A673 (cell line): ENCODE measurements at places on chromosomes 3 and 15. TPM values are rescaled to one million over a fixed set of nuclear protein-coding genes. Genes with fewer than 3 reads are reported as not detected.

GRCh38 chr3:66449411-66449974 lies 51.3 kb downstream of the LRIG1 start:
- no peaks in the 10 kb centered on the region for H3K36me3 ChIP-seq
- peaks cover 44% of the 10 kb centered on the region for H3K4me1 ChIP-seq
- no peak for DNase-seq

DNA sequence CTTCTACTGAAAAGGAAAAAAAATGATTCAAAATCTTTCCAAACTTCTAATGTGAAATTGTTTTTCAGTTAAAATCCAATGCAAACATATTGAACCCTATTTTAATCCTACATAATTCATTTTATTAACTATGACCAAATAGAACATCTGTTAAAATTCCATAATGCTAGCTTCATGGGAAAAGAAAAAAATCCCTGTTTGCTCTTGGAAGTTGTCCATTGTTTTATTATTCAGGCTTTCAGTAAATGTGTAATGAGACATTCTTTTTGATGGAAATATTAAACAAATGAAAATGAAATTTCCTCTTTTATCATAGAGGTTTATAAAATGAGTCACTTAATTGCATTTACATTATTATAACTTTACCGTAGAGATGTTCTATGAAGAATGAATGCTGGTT lies 49.5 kb downstream of the SLC25A26 start:
- H3K27me3 ChIP-seq = no peaks in the 10 kb centered on the region
- H3K4me3 ChIP-seq = no peak overlapping the region
- no peaks in the 10 kb centered on the region for H3K36me3 ChIP-seq
- no peak overlapping the region for H3K27ac ChIP-seq
- no peak for DNase-seq

GRCh38 chr3:105463620-105464019 lies 96.9 kb downstream of the ALCAM start:
- H3K27me3 ChIP-seq = no peaks in the 10 kb centered on the region
- DNase-seq = no peak
- H3K4me1 ChIP-seq = peaks cover 18% of the 10 kb centered on the region
- no peaks in the 10 kb centered on the region for H3K36me3 ChIP-seq
- no peak overlapping the region for H3K27ac ChIP-seq

GRCh38 chr3:167736264-167736787 lies 805 bp downstream of the SERPINI1 start:
- DNase-seq = no peak
- H3K4me1 ChIP-seq = peaks cover 8% of the 10 kb centered on the region
- peak overlapping the region; percentile 74 for H3K4me3 ChIP-seq
- peaks cover 13% of the 10 kb centered on the region for H3K27me3 ChIP-seq
- no peaks in the 10 kb centered on the region for H3K36me3 ChIP-seq
- H3K27ac ChIP-seq = no peak overlapping the region

DNA sequence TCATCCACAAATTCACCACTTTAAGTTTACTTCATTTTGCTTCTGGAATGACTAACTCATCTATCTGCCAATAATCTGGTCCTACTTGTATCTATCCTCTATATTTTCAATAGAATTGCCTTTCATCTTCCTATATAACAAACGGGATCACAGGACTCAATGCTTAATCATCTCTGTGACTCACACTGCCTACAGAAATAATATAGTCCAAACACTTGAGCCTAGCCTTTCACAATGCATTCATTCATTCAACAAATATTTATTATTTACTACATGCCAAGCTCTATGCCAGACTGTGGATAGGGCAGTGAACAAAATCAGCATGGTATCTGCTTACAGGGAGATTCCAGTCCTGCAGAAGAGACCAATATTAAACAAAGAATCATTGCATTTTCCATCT lies 16.6 kb upstream of the AGTR1 start:
- no peaks in the 10 kb centered on the region for H3K36me3 ChIP-seq
- H3K4me3 ChIP-seq = no peak overlapping the region
- H3K27ac ChIP-seq = no peak overlapping the region
- H3K4me1 ChIP-seq = no peaks in the 10 kb centered on the region
- H3K27me3 ChIP-seq = peaks cover 35% of the 10 kb centered on the region

DNA sequence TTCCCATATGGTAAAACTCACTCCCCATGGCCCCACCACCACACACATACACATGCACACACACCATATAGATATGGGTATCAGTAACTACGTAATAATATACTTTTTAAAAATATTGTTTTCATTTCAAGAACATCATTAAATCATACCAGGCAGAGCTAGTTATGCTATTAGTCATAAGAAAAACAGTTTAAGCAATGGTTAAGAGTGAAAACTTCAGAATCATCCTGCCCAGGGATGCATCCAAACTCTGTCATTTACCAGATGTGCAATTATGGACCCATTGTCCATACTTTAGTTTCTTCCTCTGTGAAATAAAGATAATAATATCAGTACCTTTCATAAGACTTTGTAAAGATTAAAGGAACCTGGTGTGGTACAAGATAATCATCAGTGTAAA lies 608.3 kb downstream of the RBMS3 start:
- no peaks in the 10 kb centered on the region for H3K27me3 ChIP-seq
- H3K36me3 ChIP-seq = no peaks in the 10 kb centered on the region
- no peak for DNase-seq
- no peak overlapping the region for H3K4me3 ChIP-seq

GRCh38 chr3:115666081-115666480 lies 42.8 kb downstream of the GAP43 start:
- peaks cover under 1% of the 10 kb centered on the region for H3K4me1 ChIP-seq
- no peaks in the 10 kb centered on the region for H3K36me3 ChIP-seq
- DNase-seq = no peak
- H3K27me3 ChIP-seq = no peaks in the 10 kb centered on the region

The SEMA3B gene
- 0.43 and 2.0 TPM in 2 replicates for total RNA-seq

DNA sequence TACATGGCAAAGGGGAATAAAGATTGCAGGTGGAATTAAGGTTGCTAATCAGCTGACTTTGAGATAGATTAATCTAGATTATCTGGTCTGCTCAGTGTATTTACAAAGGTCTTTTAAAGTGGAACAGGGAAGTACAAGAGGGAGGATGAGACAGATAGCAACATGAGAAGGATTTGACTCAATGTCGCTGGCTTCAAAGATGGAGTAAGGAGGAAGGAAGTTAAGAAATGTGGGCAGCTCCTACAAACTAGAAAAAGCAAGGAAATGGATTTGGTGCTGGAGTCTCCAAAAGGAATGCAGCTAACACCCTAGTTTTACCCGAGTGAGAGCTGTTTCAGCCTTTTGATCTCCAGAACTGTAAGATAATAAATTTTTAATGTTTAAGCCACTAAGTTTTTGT lies 180.7 kb upstream of the TTC14 start:
- H3K36me3 ChIP-seq = no peaks in the 10 kb centered on the region
- H3K4me3 ChIP-seq = no peak overlapping the region
- no peak overlapping the region for H3K27ac ChIP-seq
- DNase-seq = no peak
- no peaks in the 10 kb centered on the region for H3K4me1 ChIP-seq

GRCh38 chr15:96338766-96339618 lies 8.5 kb downstream of the NR2F2 start:
- H3K4me1 ChIP-seq = peaks cover 32% of the 10 kb centered on the region
- peaks cover 81% of the 10 kb centered on the region for H3K36me3 ChIP-seq
- no peaks in the 10 kb centered on the region for H3K27me3 ChIP-seq
- peak overlapping the region; percentile 77 for H3K4me3 ChIP-seq
- peak overlapping the region; percentile 97 for H3K27ac ChIP-seq
- DNase-seq = peak; percentile 37

DNA sequence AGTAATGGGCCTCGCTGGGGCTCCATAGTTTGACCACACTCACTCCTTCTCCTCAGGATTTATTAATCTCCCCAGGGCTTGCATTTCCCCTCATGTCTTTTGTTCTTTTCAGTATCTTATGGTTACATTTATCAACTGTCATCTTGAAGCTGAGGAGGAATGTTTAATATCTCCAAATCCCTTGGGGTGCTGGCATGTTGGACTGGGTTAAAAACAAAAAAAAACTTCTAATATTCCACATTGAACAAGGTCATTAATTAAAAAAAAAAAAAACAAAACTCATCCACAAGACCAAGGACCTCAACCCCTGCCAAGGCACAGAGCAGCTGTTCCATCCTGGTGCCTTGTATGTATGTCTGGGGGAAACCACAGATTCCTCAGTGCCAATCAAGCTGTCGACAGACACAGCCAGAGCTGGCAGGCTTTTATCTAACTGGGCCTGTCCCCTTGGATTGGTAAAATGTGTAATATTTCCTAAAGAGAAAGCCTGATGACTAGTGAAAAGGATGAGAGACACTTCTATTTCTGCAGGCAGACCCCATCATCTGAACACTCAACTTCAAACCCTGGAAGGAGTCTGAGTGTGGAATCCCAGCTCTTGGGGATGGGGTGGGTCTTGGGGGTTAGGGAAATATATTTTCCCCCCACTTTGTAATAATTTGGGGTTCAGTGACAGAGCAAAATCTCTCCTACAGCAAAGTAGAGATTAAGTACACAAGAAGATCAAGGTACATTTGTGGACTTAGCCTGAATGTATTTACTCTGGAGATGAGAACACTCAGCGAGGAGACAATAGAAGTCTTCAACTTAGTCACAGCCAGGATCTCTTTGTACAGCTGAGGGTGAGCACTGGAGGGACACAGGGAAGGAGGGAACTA lies 69.1 kb downstream of the TTC23 start:
- no peak for DNase-seq
- no peaks in the 10 kb centered on the region for H3K27me3 ChIP-seq
- H3K4me1 ChIP-seq = peaks cover 30% of the 10 kb centered on the region
- no peaks in the 10 kb centered on the region for H3K36me3 ChIP-seq
- no peak overlapping the region for H3K27ac ChIP-seq
- no peak overlapping the region for H3K4me3 ChIP-seq

DNA sequence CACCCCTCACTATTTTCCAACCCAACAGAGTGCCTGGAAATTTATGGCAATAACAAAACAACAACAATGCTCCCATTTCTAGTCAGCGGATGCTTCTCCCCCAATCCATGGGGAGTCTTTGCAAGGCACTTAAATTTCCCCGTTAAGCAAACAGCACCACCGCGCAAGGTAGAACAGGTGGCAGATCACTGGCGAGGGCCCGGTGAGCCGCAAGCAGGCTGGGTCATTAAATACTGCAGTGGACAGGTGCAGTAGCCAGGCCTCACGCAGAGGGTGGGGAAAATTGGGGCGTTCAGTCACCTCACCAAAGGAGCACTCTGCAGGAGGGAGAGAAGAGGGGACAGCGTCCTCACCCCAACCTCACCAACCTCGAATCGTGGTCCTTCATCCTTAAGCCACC lies 147.5 kb downstream of the NTRK3 start:
- H3K4me3 ChIP-seq = no peak overlapping the region
- no peaks in the 10 kb centered on the region for H3K4me1 ChIP-seq
- DNase-seq = no peak
- peaks cover 3% of the 10 kb centered on the region for H3K27me3 ChIP-seq
- H3K27ac ChIP-seq = no peak overlapping the region
- no peaks in the 10 kb centered on the region for H3K36me3 ChIP-seq

GRCh38 chr15:79952329-79952728 lies 18.7 kb downstream of the BCL2A1 start:
- H3K36me3 ChIP-seq = no peaks in the 10 kb centered on the region
- no peaks in the 10 kb centered on the region for H3K4me1 ChIP-seq
- H3K4me3 ChIP-seq = no peak overlapping the region

DNA sequence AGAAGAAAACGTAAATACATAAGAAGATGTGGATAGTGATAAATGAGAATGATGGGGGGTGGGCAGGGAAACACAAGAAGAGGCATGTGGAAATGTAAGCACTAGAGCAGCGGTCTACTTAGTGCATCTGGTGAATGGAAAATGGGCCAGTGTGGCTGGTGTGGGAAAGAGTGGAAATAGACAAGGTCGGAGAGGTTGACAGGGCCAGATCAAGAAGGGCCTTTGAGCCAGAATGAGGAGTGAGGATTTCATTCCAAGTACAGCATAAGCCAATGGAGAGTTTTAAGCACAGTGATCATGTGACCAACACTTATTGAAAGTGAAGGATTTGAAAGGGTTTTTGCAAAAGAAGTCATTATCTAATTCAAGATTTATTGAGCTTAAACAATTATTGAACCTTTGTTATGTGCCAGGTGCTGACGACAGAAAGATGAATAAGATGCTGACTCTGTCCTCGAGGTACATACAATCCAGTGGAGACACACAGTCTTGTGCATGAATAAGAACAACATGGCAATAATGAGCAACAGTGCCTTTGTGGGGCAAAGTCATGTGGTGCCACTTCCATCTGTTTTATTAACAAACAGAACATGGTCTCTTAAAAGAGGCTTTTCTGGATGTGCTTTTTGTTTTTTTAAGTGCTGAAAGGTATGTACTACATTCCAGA lies 124.1 kb downstream of the MFSD1 start:
- no peaks in the 10 kb centered on the region for H3K27me3 ChIP-seq
- no peaks in the 10 kb centered on the region for H3K4me1 ChIP-seq
- no peak for DNase-seq
- H3K36me3 ChIP-seq = no peaks in the 10 kb centered on the region
- H3K27ac ChIP-seq = no peak overlapping the region

The TRAT1 gene
- not detected in 2 replicates for total RNA-seq

DNA sequence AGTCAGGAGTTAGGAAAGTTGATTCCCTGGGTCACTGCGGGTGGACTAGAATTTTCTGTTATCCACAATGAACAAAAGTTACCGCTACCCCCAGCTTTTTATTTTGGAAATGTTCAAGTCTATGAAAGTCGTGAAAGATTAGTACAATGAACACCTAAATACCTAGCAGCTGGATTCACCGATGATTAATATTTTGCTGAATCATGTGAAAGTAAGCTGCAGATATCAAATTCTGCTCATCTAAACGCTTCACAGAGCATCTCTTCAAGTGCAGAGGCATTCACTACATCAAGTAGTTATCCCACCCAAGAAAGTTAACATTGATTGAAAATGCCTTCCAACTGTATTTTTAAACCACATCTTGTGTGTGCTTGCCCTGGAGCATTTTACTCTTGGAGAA lies 729.0 kb upstream of the NR2F2 start:
- H3K36me3 ChIP-seq = no peaks in the 10 kb centered on the region
- no peak overlapping the region for H3K4me3 ChIP-seq
- H3K4me1 ChIP-seq = peaks cover 36% of the 10 kb centered on the region
- DNase-seq = no peak

The SI gene
- total RNA-seq = not detected in 2 replicates

The FEZF2 gene
- total RNA-seq = not detected in 2 replicates

The ASB7 gene
- 14.5 and 15.0 TPM in 2 replicates for total RNA-seq

GRCh38 chr15:84003791-84004503 lies 231.6 kb upstream of the GOLGA6L4 start:
- no peak overlapping the region for H3K27ac ChIP-seq
- H3K4me1 ChIP-seq = no peaks in the 10 kb centered on the region
- DNase-seq = no peak
- no peak overlapping the region for H3K4me3 ChIP-seq
- H3K27me3 ChIP-seq = no peaks in the 10 kb centered on the region

The ACKR4 gene
- not detected in 2 replicates for total RNA-seq

The WDR73 gene
- total RNA-seq = 42.4 and 43.6 TPM in 2 replicates

- H3K36me3 ChIP-seq = no peaks in the 10 kb centered on the region
- no peak for DNase-seq
- no peaks in the 10 kb centered on the region for H3K27me3 ChIP-seq
- no peak overlapping the region for H3K27ac ChIP-seq
- H3K4me1 ChIP-seq = peaks cover 6% of the 10 kb centered on the region
- no peak overlapping the region for H3K4me3 ChIP-seq
Measured at GRCh38 chr15:99009741-99010330, 2.2 kb upstream of the PGPEP1L start.

The SLC25A20 gene
- 4.1 and 4.9 TPM in 2 replicates for total RNA-seq

GRCh38 chr3:132445817-132446216 lies 28.5 kb downstream of the DNAJC13 start:
- peak; percentile 14 for DNase-seq
- no peaks in the 10 kb centered on the region for H3K27me3 ChIP-seq
- no peak overlapping the region for H3K4me3 ChIP-seq
- H3K27ac ChIP-seq = no peak overlapping the region
- H3K4me1 ChIP-seq = peaks cover 17% of the 10 kb centered on the region

- DNase-seq = no peak
- peaks cover 13% of the 10 kb centered on the region for H3K4me1 ChIP-seq
- no peaks in the 10 kb centered on the region for H3K27me3 ChIP-seq
- H3K36me3 ChIP-seq = no peaks in the 10 kb centered on the region
Measured at GRCh38 chr3:29137601-29138000, 143.3 kb upstream of the RBMS3 start.
